ENCODE measurements at places on chromosomes 3 and 15.

- H3K4me3 ChIP-seq = no peak overlapping the region
- H3K27me3 ChIP-seq = no peaks in the 10 kb centered on the region
- DNase-seq = no peak
- no peaks in the 10 kb centered on the region for H3K4me1 ChIP-seq
Measured at GRCh38 chr15:50134524-50135024, 15.5 kb upstream of the ATP8B4 start.

GRCh38 chr15:67152429-67152828 lies 87.0 kb downstream of the SMAD3 start:
- H3K4me1 ChIP-seq = peaks cover 37% of the 10 kb centered on the region
- DNase-seq = no peak
- no peak overlapping the region for H3K4me3 ChIP-seq
- H3K27me3 ChIP-seq = no peaks in the 10 kb centered on the region
- peaks cover 8% of the 10 kb centered on the region for H3K36me3 ChIP-seq
- H3K27ac ChIP-seq = peak overlapping the region; percentile 41

- no peaks in the 10 kb centered on the region for H3K36me3 ChIP-seq
- peaks cover 69% of the 10 kb centered on the region for H3K27me3 ChIP-seq
- no peak overlapping the region for H3K4me3 ChIP-seq
- H3K4me1 ChIP-seq = peaks cover 15% of the 10 kb centered on the region
- no peak overlapping the region for H3K27ac ChIP-seq
- DNase-seq = no peak
Measured at GRCh38 chr15:51096976-51097375, 2.3 kb upstream of the TNFAIP8L3 start.

- peaks cover 53% of the 10 kb centered on the region for H3K27me3 ChIP-seq
- peak overlapping the region; percentile 81 for H3K27ac ChIP-seq
- peak overlapping the region; percentile 83 for H3K4me3 ChIP-seq
- DNase-seq = no peak
Measured at GRCh38 chr3:184561913-184562877, 610 bp downstream of the EPHB3 start.

GRCh38 chr3:169841171-169841570 lies 28.5 kb upstream of the LRRC34 start:
- no peak for DNase-seq
- peaks cover 3% of the 10 kb centered on the region for H3K27me3 ChIP-seq
- no peaks in the 10 kb centered on the region for H3K4me1 ChIP-seq
- no peaks in the 10 kb centered on the region for H3K36me3 ChIP-seq
- H3K27ac ChIP-seq = no peak overlapping the region

- DNase-seq = no peak
- H3K36me3 ChIP-seq = no peaks in the 10 kb centered on the region
- H3K27me3 ChIP-seq = peaks cover 39% of the 10 kb centered on the region
Measured at GRCh38 chr15:81111510-81112470, 22.3 kb upstream of the CFAP161 start.

- H3K36me3 ChIP-seq = no peaks in the 10 kb centered on the region
- H3K4me3 ChIP-seq = no peak overlapping the region
- no peaks in the 10 kb centered on the region for H3K27me3 ChIP-seq
- peak overlapping the region; percentile 39 for H3K27ac ChIP-seq
Measured at GRCh38 chr3:169624533-169624972, 39.0 kb downstream of the MECOM start.

GRCh38 chr3:177683586-177683985 lies 486.3 kb upstream of the TBL1XR1 start:
- no peak overlapping the region for H3K27ac ChIP-seq
- peaks cover 22% of the 10 kb centered on the region for H3K4me1 ChIP-seq
- H3K36me3 ChIP-seq = peaks cover 2% of the 10 kb centered on the region
- H3K4me3 ChIP-seq = no peak overlapping the region
- DNase-seq = no peak
- H3K27me3 ChIP-seq = no peaks in the 10 kb centered on the region

DNA sequence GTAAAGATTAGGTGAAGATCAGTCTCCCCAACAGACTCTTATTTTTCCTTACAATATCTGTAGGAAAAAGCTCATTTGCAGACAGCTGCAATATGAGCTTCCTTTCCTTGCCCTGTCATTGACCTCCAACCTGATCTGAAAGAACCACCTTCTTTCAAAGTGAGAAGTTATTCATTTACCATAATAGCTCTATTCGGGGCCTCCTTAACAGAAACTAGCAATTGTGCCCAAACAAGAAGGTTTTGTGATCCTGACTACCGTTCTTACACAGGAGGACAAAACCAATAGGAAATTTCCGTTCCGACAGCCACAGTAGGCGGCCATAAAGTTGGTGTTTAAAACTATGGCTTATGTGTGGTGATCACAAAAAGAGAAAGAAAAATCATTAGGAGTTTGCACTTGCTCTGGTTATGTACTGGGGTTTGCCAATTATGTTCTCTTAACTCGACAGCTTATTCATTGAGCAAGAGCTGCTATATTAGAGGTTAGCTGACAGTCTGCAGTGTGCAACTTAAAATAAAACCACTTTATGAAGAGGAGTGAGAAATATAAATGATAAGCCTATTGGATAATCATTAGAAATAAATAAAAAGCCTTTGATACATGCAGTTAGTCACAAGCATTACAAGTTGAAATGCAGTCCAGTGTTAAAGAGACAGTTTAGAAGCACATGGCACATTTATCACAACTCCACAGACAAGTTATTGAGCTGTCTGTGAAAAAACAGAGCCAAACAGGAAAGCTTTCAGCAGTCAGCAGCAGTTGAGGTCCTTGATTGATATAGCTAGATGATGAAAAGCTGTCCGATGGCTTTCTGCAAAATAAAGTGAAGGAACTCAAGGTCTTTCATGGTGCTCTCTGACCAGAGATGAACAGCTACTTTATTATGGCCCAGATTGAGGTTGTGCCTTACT lies 199.8 kb downstream of the WDR72 start:
- no peak for DNase-seq
- H3K27ac ChIP-seq = peak overlapping the region; percentile 94
- peaks cover 57% of the 10 kb centered on the region for H3K4me1 ChIP-seq
- H3K4me3 ChIP-seq = peak overlapping the region; percentile 51

GRCh38 chr15:28975766-28976179 lies 90.0 kb downstream of the APBA2 start:
- no peak overlapping the region for H3K4me3 ChIP-seq
- H3K27ac ChIP-seq = no peak overlapping the region
- no peaks in the 10 kb centered on the region for H3K36me3 ChIP-seq
- H3K4me1 ChIP-seq = no peaks in the 10 kb centered on the region
- no peak for DNase-seq
- no peaks in the 10 kb centered on the region for H3K27me3 ChIP-seq

DNA sequence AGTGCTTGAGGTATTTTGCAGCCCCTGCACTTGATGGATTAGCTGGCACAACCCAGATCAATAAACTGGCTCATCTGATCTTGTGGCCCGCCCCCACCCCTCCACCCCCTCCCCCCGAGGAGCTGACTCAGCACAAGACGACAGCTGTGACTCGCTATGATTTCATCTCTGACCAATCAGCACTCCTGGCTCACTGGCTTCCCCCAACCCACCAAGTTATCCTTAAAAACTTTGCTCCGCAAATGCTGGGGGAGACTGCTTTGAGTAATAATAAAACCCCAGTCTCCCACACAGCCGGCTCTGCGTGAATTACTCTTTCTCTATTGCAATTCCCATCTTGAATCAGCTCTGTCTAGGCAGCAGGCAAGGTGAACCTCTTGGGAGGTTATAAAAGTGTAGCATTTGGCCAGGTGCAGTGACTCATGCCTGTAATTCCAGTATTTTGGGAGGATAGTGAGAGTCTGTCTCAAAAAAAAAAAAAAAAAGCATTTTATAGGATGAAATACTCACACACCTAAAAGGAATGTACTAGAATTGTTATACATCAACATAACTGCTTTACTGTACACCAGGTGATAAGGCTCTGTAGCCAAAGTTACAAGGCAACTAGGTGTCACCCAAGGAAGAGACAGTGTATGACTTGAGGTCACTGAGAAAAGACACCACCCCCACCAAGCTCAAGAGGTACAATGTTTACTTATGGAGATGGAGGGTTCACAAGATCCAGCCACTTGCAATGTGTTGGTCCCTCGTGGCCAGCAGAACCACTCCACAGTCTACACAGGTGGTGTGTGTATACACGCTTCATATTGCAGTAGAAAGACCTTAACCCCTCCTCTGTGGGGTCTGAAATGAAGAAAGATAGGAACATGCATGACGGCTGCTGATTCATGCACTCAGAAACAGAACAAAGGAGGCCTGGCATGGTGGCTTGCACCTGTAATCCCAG lies 8.6 kb downstream of the ZNF445 start:
- DNase-seq = no peak
- H3K4me1 ChIP-seq = peaks cover 51% of the 10 kb centered on the region

DNA sequence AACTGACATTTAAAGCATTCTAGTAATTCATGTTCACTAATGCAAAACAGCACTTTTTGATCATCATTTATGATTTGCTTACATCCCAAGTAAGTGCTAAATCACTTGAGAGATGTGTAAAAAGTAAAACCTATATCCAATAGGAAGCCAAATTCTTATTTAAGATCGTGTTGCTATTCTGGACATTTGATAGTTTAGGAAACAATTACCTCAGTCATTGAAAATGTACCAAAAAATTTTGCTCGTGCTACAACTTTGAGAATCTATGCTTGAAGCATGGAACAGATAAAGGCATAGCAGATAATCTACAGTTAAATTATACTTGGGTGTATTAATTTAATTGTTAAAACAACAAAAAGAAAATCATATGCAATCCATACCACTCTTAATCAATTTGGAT lies 571.6 kb upstream of the NR2F2 start:
- H3K4me1 ChIP-seq = peaks cover 18% of the 10 kb centered on the region
- DNase-seq = no peak
- no peaks in the 10 kb centered on the region for H3K36me3 ChIP-seq
- H3K4me3 ChIP-seq = no peak overlapping the region
- no peaks in the 10 kb centered on the region for H3K27me3 ChIP-seq

DNA sequence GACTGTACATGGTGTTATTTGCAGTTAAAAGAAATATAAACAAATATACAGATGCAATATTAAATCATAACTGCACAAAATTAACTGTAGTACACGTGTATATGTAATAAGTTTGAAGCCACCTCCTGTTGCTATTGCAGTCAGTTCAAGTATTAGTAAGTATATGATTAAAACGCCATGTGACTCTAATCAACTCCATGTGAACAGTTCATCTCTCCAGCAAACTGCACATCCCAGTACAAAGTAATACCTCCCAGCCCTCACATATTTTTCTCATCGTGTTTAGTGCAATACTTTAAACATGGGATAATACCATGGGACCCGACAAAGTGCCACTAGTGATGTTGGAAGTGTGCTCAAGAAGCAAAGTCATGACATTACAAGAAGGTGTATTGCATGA lies 34.6 kb downstream of the PDCD10 start:
- H3K4me1 ChIP-seq = peaks cover 15% of the 10 kb centered on the region
- no peak overlapping the region for H3K4me3 ChIP-seq
- peaks cover 13% of the 10 kb centered on the region for H3K36me3 ChIP-seq
- no peak overlapping the region for H3K27ac ChIP-seq

DNA sequence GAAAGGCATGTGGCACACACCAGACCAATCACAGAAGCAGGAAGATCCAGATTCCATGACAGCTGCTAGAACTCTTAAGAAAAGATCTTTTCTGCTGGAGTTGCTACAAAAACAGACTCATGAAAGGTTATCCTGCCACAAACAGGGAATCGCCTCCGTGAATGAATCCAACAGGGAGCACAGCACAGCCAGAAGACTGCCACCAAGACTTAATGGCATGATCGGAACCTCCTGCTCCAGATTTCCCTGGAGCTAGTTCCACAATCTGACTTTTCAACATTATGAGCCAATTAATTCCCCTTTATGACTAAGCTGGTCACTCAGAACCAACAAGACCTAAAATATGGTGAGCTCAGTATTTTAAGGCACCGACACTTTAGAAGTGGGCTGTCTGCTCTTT lies 232.5 kb downstream of the FOXP1 start:
- no peak overlapping the region for H3K27ac ChIP-seq
- H3K4me3 ChIP-seq = no peak overlapping the region
- no peaks in the 10 kb centered on the region for H3K27me3 ChIP-seq
- no peaks in the 10 kb centered on the region for H3K36me3 ChIP-seq
- no peak for DNase-seq

All from progenitor cell of endocrine pancreas (in vitro differentiated cells).